ENCODE measurements at places on chromosomes 13 and 19.

DNA sequence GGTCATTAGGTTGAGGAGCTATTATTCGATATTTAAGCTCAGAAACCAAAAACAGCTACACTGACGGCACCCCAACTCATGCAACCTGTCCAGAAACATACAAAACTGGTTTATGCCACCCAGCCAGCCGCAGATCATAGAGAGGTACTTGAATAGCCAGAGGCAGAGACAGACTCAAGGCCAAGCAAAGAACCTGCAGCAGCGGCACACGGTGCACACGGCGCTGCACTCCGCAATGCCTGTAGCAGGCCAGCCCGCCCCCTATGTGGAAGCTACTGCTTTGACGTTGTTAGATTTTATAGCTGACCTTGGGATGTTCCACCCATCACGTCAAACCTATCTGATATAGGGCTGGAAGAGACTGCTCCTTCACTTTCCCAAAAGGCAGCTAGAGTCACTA, 11.9 kb upstream of the DHRS12 start:
- DNase-seq = no peak

DNA sequence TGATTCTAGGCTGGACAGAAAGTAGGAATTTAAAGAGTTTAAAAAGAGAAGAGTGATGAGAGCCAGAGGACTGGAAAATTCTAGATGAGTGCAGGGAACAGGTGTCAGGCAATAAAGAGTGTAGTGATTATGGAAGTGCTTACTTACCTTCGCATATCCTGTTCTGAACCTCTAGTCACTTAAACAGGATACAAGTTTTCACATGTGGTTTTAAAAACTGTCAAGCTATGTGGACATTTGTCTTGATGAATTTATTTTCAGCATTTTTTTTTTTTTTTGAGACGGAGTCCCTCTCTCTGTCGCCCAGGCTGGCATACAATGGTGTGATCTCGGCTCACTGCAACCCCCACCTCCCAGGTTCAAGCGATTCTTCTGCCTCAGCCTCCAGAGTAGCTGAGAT, 34.3 kb upstream of the IL17D start:
- DNase-seq = no peak

- no peak for DNase-seq
Measured at GRCh38 chr19:46294494-46294893, 2.3 kb upstream of the HIF3A start.

DNA sequence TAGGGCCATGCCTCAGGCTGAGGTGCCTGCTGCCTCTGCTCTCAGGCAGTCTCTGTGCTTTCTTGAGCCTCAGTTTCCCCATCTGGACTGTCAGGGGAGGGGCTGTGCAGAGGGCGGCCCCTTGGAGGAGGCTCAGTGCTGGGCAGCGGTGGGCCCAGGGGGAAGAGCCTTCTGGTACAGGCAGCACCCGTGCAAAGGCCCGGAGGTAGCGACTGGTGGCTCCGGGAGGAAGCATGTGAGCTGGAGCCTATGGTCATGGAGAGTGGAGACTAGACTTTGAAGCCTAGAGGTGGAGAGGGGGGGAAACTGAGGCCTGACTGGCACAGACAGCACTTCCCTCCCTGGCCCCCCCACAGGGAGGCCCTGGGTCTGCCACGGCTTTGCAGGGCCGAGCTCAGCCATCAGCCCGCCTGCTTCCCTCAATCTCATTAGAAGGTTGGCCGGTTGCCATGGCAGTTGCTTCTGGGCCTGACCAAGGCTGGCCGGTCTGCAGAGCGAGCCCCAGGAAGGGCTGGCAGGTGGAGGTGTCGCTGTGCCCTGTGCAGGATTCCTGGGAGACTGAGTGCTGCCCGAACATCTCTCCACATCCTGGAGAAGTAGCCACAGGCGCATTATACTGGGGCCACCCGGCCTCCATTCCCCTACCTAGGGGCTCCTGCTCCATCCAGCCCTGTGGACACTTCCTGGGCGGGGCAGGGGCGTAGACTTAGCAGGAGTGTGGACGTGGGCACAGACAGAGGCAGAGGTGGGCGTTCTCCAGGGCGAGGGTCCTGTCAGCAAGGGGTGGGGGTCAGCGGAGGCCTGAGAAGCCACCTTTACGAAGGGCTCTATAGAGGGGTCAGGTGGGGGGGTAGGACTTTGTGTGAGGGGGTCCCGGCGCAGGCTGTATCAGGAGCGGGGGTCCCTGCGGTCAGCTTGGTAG, 53.2 kb downstream of the CRTC1 start:
- DNase-seq = no peak

- DNase-seq = no peak
Measured at GRCh38 chr13:45240143-45240542, 39.3 kb upstream of the KCTD4 start.

DNA sequence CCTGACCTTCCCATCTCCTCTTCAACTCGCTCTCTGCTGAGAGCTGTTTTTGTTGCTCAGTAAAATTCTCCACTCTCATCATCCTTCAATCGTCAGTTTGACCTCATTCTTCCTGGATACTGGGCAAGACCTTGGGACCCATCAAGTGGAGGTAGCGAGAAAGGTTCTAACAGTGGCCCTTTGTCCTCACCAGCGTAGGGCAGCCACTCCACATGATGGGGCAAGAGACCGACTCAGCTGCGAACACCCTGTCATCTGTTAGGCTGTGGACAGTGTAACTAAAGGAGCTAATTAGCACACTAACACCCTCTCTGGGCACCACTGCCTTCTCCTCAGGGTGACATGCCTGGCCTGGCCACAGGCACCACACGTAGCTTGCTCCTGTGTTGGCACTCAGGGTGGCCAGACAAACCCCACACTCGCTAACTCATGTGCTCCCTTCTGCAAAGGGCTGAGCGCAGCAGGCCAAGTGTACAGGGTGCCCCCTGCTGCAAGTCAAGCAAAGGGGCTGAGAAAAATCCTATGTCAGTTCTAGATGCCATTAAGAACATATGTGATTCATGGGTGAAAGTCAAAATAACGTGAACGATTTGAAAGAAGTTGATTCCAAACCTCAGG, 1216.0 kb downstream of the SLITRK5 start:
- DNase-seq = no peak

DNA sequence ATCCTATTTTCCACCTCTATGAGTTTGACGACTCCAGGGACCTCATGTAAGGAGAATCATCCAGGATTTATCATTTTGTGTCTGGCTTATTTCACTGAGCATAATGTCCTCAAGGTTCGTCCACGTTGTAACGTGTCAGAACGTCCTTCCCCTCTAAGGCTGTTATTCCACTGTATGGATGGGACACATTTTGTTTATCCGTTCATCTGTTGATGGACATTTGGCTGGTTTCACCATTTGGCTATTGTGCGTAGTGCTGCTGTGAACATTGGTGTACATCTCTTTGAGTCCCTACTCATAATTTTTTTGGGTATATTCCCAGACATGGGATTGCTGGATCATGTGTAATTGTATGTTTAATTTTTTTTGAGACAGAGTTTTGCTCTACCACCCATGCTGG, 21.5 kb downstream of the CRTC1 start:
- DNase-seq = no peak

DNA sequence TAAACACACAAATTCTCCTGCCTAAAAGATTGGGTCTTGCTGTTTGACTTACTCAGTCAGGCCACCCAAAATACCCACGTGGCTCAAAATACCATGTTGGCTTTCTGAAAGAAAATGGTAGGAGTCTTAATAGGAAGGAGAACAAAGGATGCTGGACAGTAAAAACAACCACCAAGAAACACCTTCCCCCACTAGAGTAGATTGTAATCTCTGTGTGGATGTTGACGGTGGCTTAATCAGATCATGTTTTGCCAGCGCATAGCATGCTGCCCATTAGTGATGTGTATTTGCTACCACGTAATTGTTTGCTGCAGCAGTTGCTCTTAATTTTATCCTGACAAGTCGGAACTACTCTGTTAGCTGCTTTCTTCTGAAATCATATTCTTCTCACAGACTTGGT, 1229.3 kb upstream of the SLC10A2 start:
- DNase-seq = no peak

DNA sequence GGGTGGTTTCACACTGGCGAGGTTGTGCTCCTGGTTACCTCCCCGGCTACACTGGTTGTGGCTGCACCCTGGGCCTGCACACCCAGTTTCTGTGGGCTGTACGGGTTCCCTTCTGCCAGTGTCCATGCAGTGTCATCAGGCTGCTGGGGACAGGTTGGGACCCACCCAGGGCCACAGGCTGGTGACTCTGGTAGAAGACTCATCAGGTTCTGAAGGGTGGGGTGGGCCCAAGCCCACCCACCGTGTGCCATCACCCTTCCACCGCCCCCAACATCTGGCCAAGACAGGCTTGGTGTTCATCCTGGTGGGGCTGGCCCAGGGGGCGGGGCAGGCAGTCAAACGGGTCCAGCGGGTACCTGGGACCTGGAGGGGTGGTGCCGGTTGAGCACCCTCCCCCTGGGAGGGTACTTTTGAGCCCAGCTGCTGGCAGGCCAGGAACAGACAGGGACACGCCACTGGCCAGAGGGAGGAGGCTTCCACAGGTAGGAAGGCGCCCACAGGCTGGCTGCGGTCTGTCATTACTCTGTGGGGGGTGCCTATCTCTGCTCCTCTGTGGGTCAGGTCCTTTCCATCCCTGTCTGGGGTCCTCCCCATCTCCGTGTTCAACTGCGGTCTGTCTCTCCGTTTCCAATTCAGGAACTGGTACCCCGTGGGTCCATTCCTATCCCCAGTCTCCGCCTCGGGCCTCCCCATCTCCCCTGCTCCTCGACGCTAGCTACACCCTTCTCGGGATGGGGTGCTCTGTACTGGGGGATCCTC, at the start of gene RNF225:
RNF225 (plus strand) TSS at position 437 of the 759 bp plus-strand sequence. CDS start 434 bp downstream, outside the sequence.
- DNase-seq = no peak

- DNase-seq = no peak
Measured at GRCh38 chr13:90933097-90933826, 414.2 kb upstream of the MIR17HG start.

GRCh38 chr19:15138427-15138826, 31.2 kb downstream of the SYDE1 start:
- DNase-seq = no peak

DNA sequence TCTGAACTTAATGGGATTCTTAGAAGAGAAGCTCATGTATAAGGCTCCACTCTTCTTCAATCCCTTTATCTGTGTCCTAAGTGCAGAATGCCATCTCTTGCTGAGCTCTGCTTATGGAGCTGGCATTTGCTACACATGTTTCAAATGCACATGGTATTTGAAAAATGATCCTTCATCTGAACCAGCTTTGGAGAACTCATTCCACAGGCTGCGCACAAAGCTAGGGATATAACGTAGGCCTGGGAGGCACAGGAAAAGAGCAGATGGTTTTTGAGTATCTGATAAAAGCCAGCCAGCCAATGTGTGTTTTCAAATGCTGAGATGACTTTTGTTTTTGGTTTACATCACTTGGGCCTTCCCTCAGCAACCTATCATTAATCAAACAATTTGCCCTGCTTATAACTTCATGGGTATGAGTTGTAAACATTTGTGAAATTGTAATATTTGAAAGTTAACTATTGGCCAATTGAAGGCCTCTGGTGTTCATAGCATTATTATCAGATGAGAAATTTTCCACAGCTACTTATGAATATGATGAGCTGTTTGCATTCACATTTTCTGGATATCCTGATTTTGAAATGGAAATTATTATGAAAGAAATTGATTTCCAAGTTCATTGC, 729.0 kb downstream of the FGF9 start:
- no peak for DNase-seq

GRCh38 chr19:21694171-21694906, 73.0 kb downstream of the ZNF100 start:
- DNase-seq = no peak

DNA sequence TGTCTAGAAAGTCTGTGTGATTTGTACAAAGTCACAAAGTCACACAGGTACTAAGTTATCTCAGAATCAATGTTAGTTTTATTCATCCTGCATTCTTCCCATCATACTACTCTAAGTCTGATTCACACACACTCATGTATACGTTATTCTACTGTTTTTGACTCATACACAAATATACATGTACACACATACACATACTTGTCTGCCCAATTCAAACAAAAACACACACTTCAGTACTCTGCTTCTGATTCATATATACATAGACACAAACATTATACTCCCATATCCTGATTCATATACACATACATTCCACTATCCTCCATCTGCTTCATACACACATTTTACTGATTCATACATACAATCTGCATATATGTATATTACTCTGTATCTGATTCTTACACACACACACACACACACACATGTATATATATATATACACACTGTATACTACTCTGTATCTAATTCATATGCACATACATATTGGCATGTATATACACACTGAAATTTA, 69.3 kb downstream of the KLF12 start:
- DNase-seq = no peak

- DNase-seq = no peak
Measured at GRCh38 chr19:55014714-55015113, 23.4 kb downstream of the GP6 start.

- no peak for DNase-seq
Measured at GRCh38 chr13:48116808-48117207, 21.9 kb upstream of the MED4 start.

- DNase-seq = no peak
Measured at GRCh38 chr13:35596321-35597030, 120.0 kb upstream of the MAB21L1 start.
